Spinal cord (tissue), 10 donors: ENCODE measurements at places on chromosomes 13 and 19. TPM values are rescaled to one million over a fixed set of nuclear protein-coding genes. Genes with fewer than 3 reads are reported as not detected.
A peak's percentile ranks its signal among the peaks of the same experiment; 100 is the strongest.

The ING1 gene
- total RNA-seq, result 13.5 TPM

DNA sequence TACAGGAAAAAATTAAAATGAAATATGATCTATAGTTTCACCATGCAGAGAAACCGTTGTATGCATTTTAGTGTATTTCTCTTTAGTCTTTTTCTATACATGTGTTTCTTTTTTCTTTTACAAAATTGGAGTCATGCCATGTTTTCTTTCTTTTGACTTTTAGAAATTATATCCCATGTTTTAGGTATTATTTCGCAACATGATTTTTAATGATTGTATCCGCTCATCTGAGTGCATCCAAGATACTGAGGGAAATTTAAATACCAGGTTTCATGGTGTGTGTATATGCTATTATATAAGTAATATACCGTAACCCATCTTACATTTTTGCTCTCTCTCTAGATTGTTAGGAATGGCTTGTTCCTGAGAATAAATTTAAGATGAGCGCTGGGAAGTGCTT lies 82.3 kb downstream of the GPR12 start:
- peaks cover 33% of the 10 kb centered on the region for H3K36me3 ChIP-seq
- no peak for DNase-seq
- H3K27ac ChIP-seq, result no peak overlapping the region
- H3K4me1 ChIP-seq, result peaks cover 4% of the 10 kb centered on the region

DNA sequence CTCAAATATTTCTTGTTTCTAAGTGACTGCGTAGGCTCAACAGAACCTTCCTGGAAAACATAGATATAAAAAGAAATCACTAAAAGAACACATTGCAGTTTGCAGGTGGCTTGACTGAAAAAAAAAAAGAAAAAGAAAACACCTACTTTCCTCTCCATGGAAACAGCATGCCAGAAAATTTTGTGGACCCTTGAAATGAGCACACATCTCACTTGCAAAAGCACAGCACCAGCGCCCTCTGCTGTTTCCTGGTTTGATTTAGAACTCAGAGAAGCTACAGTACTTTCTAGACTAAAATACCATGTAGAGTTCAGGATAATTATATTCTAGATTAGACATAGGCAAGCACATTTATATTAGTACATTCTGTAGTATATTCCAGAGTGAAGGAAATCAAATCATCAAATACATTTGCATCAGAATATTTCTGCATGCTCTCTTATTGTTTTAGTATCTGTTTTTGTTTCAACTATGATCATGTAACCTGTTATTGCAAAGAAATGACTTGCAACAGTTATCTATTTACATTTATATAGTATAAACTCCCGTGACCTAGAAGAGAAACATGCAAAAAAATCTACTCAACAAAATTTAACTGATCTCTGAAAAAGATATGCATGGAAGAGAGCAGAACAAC lies 22.3 kb upstream of the XPO4 start:
- no peaks in the 10 kb centered on the region for H3K4me1 ChIP-seq
- no peaks in the 10 kb centered on the region for H3K36me3 ChIP-seq
- H3K4me3 ChIP-seq, result no peak overlapping the region
- H3K27ac ChIP-seq, result no peak overlapping the region
- DNase-seq, result peak; percentile 97

DNA sequence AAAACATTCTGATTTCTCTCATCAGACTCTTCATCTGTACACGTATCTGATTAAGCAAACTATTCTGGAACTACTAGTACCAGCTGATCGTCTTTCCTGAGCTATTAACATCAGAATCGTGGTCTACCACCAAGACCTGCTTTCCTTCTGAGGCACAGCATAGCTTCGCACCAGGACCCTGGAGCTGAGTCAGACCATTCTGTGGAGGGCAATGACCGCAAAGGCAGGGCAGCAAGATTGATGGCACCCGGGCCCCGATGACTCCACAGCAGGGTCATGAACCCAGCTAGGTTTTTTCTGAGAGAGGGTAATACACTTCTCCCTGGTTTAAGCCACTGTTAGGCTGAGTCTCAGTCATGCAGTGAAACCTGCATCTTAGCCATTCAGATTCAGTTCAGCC lies 158.7 kb upstream of the GPR12 start:
- H3K4me3 ChIP-seq, result no peak overlapping the region
- no peak overlapping the region for H3K27ac ChIP-seq
- H3K27me3 ChIP-seq, result no peaks in the 10 kb centered on the region
- DNase-seq, result no peak
- no peaks in the 10 kb centered on the region for H3K4me1 ChIP-seq
- no peaks in the 10 kb centered on the region for H3K36me3 ChIP-seq

The KRTDAP gene
- not detected for total RNA-seq

- H3K27ac ChIP-seq, result no peak overlapping the region
- H3K4me1 ChIP-seq, result no peaks in the 10 kb centered on the region
- H3K4me3 ChIP-seq, result no peak overlapping the region
- no peaks in the 10 kb centered on the region for H3K27me3 ChIP-seq
- DNase-seq, result no peak
Measured at GRCh38 chr13:30849611-30850010, 56.5 kb upstream of the MEDAG start.

GRCh38 chr19:42497492-42498168 lies 30.7 kb downstream of the CEACAM1 start:
- no peak overlapping the region for H3K4me3 ChIP-seq
- H3K36me3 ChIP-seq, result no peaks in the 10 kb centered on the region
- DNase-seq, result no peak
- no peak overlapping the region for H3K27ac ChIP-seq

- DNase-seq, result no peak
- no peaks in the 10 kb centered on the region for H3K27me3 ChIP-seq
- H3K4me3 ChIP-seq, result no peak overlapping the region
- no peak overlapping the region for H3K27ac ChIP-seq
- H3K36me3 ChIP-seq, result peaks cover 26% of the 10 kb centered on the region
Measured at GRCh38 chr19:11224429-11224828, 15.0 kb upstream of the ANGPTL8 start.

DNA sequence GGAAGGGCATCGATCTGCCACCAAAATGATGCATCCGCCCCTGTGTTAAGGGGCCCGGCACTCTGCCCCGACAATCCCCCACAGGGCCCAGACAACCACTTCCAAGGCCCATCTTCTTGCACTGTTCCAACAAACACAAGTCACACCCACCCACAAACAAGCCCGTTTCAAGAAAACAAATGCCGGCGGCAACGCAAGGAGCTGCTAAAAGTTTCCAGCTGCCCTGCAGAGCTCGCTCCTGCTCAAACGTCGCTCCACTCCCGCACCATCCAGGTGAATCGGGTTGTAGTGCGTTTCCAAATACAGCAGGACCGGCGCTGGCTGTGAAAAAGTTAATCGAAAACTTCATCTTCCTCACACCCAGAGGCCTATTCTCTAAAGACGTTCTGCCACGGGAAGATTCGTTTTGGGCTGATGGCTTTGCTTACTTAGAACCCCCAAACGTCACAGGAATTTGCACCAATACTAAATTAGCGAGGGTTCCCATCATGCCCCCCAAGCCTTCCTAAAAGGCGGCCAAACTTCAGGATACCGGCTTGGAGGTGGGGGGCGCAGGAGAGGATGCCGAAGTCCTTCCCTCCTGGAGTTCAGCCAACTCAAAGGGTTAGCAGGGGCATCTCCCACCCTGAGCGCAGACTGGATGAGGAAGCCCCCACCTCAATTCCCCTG lies 107.4 kb upstream of the DOCK9 start:
- no peak overlapping the region for H3K27ac ChIP-seq
- H3K4me3 ChIP-seq, result peak overlapping the region; percentile 36
- no peak for DNase-seq
- H3K36me3 ChIP-seq, result no peaks in the 10 kb centered on the region
- H3K27me3 ChIP-seq, result peaks cover 12% of the 10 kb centered on the region
- peaks cover 26% of the 10 kb centered on the region for H3K4me1 ChIP-seq

- no peaks in the 10 kb centered on the region for H3K4me1 ChIP-seq
- H3K4me3 ChIP-seq, result no peak overlapping the region
- DNase-seq, result no peak
- no peak overlapping the region for H3K27ac ChIP-seq
- no peaks in the 10 kb centered on the region for H3K36me3 ChIP-seq
Measured at GRCh38 chr19:42577016-42577415, 17.7 kb downstream of the CEACAM8 start.

- H3K36me3 ChIP-seq, result no peaks in the 10 kb centered on the region
- no peaks in the 10 kb centered on the region for H3K27me3 ChIP-seq
- H3K27ac ChIP-seq, result no peak overlapping the region
- no peak for DNase-seq
- H3K4me1 ChIP-seq, result peaks cover 5% of the 10 kb centered on the region
Measured at GRCh38 chr13:30480292-30480950, 14.7 kb upstream of the HMGB1 start.

- no peak overlapping the region for H3K27ac ChIP-seq
- no peak overlapping the region for H3K4me3 ChIP-seq
- H3K36me3 ChIP-seq, result peaks cover 57% of the 10 kb centered on the region
- H3K4me1 ChIP-seq, result peaks cover 7% of the 10 kb centered on the region
- no peaks in the 10 kb centered on the region for H3K27me3 ChIP-seq
Measured at GRCh38 chr19:45687599-45687998, 4.2 kb downstream of the SNRPD2 start.

DNA sequence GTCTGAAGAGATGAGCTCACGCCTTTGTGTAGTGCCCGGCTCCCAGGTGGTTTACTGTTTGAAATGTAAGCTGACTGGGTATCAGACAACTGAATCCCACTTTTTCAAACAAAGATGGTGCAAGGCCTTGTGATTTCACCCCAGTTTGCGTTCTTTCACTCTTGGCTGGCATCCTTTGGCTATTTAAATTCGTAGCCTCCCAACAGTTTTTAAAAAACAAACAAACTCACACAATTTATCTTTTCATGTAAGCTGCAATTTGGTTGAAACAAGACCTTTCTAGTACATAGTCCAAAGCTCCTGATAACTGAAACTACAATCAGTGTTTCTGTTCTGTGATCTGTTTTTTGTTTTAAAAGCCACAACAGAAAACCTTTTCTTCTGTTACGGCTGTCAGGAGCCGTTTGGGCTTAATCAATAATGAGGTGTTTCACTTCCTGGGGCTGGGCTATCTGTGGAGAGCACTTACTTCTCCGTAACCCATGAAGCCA lies 65.1 kb upstream of the NPAS1 start:
- DNase-seq, result no peak
- no peak overlapping the region for H3K4me3 ChIP-seq
- H3K4me1 ChIP-seq, result peaks cover 27% of the 10 kb centered on the region
- no peak overlapping the region for H3K27ac ChIP-seq

DNA sequence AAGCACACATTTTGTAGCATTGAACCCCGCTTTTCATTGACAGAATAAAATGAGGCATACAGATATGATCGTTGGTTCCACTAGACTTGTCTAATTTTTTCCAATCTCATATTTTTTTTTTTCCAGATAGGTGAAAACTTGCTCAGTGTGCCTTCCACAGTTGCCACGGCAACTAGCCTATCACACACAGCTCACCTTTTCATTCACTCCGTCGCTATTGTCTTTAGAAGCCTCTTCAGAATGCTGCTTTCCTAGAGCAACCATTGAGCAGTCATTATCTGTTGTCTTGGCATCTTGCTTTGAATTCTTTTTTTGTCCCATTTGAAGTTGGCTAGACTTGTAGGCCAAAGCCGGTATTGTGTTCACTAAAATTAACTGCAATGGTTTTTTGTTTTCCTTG lies 37.7 kb upstream of the ESD start:
- no peak overlapping the region for H3K4me3 ChIP-seq
- no peaks in the 10 kb centered on the region for H3K27me3 ChIP-seq
- no peak overlapping the region for H3K27ac ChIP-seq
- no peaks in the 10 kb centered on the region for H3K36me3 ChIP-seq

- H3K4me1 ChIP-seq, result no peaks in the 10 kb centered on the region
- H3K27ac ChIP-seq, result no peak overlapping the region
- no peak for DNase-seq
- H3K27me3 ChIP-seq, result no peaks in the 10 kb centered on the region
Measured at GRCh38 chr13:48393030-48393697, 19.7 kb downstream of the LPAR6 start.

DNA sequence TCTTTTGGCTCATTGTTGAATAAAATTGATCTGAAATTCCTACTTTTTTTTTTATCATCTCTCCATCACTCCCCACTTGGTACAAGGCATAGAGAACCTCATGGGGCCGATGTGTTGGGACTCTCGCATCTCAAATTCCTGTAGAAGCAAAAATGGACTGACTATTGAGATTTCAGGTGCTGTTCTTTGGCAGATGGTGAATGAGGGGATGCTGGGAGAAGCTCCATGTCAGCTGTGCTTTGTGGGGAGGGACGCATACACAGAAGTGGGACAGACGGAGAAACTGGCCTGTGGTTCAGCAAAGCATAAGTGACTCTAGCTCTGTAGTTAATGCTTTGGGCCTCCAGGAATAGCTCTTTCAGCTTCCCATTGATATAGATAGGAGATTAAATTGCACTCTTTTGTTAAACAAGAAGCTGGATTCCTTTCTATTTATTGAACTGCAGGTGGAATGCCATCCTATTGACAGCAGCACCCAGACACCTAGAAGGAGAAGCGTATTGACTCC lies 194.5 kb upstream of the RNF113B start:
- no peak overlapping the region for H3K27ac ChIP-seq
- peaks cover 20% of the 10 kb centered on the region for H3K4me1 ChIP-seq
- peaks cover 4% of the 10 kb centered on the region for H3K36me3 ChIP-seq

- H3K4me3 ChIP-seq, result no peak overlapping the region
- H3K36me3 ChIP-seq, result no peaks in the 10 kb centered on the region
- H3K27ac ChIP-seq, result no peak overlapping the region
- no peaks in the 10 kb centered on the region for H3K4me1 ChIP-seq
Measured at GRCh38 chr13:58852076-58852475, 1220.5 kb downstream of the PCDH17 start.

DNA sequence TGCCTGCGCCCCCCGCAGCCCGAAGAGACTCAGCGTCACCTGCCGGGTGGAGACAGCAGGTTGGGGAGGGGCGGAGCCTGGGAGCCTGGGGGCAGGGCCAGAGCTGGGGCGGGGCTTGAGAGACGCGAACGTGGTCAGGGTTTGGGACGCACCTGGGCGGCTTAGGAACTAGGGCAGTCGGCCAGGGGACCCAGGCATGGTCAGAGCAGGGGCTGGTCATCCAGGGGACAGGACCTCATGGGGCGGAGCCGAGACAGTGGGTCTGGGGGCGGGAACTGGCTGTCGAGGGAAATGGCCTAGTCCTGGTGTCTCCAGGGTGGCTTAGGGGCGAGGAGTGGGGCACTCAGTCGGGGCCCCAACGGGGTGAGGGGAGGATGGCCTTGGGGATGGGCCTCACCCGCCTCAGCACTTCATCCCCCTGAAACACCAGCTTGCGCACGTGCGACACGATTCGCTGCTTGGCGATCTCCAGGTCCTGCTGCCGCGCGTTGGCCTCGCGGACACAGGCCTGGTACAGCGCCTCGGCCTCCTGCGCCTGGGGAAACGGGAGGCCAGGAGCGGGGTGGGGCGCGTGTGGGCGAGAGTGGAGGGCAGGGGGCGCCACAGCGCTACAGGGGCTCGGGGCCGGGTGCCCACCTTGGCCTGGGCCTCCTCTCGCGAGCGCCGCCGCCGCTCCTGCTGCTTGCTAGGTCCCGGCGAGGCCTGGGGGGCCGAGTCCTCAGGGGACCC lies 5.8 kb downstream of the GMIP start:
- DNase-seq, result no peak
- H3K4me3 ChIP-seq, result no peak overlapping the region
- peaks cover 53% of the 10 kb centered on the region for H3K36me3 ChIP-seq
- no peaks in the 10 kb centered on the region for H3K27me3 ChIP-seq

The FPR2 gene
- total RNA-seq, result 0.33 TPM
